ENCODE measurements at places on chromosomes 7 and 10.

DNA sequence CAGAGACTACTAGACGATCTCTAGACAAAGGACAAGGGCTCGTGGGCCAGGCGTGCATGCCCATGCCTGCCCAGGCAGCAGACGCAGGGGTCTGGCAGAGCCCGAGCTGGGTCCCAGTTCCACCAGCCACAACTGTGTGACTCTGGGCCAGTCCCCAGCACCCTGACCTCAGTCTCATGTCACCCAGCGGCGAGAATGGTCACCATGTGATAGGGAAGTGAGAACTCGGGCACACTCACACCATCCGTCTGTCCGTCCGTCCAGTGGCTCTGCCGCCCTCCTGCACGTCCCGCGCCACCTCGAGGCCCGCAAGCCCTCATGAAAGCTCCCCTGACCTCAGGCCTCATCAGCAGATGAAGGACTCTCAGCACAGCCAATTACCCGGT, 280.0 kb downstream of the ELFN1 start:
- no peak for DNase-seq

GRCh38 chr7:107816011-107816566, 13.1 kb upstream of the SLC26A3 start:
- no peak for DNase-seq

GRCh38 chr10:127357265-127357664, 160.9 kb upstream of the INSYN2A start:
- DNase-seq: no peak

GRCh38 chr10:11610826-11611247, 613 bp downstream of the USP6NL start:
- peak; percentile 43 for DNase-seq

Measured in H54 (cell line).